T-helper 2 cell (primary cell): ENCODE measurements at places on chromosomes 3 and 15.

DNA sequence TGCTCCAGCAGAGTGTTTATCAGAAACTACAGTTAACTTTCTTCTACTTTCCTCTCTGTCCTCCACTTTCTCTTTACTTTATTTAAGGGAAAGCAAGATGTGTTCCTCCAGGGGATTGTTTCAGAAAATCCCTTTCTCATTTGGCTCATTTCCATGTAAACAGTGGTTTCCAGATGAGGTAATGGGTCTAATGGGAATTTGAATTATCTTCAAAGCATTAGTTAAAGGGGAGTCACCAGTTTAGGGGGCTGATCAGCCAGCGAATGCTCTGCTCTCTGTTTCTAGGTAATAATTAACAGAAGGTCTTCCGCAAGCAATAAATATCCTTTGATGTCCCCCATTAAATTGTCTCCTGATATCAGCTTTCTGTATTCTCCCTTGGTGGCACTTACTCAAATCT is 30.4 kb upstream of the ZNF639 start:
- no peak for DNase-seq

- DNase-seq, result no peak
Observed at GRCh38 chr3:15360788-15361493, 28.6 kb upstream of the SH3BP5 start.

GRCh38 chr3:31472479-31473390 is 60.0 kb upstream of the STT3B start:
- no peak for DNase-seq

GRCh38 chr3:49707113-49707480 is 12.4 kb downstream of the AMIGO3 start:
- DNase-seq, result no peak

DNA sequence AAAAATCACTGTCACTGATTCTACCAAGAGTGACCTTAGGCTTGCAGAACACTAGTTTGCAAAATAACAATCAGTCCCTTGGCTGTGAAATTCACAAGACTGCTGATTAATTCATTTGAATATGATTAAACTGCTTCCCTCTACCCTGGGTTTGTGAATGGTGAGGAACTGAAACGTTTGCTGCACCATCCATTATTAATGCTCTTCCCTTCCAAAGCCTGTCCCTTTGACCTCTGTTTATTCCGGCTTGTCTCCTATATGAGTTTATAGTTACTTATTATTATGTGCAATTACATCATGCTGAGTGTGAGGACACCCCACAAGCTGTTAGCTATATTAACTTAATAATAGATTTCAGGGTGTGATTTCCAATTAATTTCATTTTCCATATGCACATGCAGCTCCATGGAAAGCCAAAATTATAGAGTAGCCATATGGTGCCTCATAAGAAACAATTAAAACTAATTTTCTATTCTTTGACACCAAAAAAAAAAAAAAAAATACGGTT is 96.5 kb downstream of the SUCLG2 start:
- no peak for DNase-seq

GRCh38 chr3:127612966-127613365 is 14.8 kb downstream of the MCM2 start:
- no peak for DNase-seq

DNA sequence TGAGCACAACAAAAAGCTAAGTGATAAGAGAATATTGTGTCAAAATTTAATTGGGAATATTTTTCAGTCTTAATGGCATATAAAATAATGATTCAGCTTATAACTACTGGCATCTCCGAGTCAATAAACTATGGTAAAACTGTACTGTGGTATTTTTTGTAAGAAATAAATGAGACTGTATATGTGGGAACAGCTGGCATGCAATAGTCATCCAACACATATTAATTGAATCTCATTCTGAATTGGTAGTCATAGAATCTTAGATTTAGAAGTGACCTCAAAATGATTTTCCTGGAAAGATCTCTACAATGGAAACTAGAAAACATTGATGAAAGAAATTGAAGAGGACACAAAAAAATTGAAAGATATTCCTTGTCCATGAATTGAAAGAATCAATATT is 133.4 kb upstream of the SLC7A14 start:
- DNase-seq, result no peak

GRCh38 chr15:48388910-48389309 is 57.7 kb downstream of the DUT start:
- no peak for DNase-seq

DNA sequence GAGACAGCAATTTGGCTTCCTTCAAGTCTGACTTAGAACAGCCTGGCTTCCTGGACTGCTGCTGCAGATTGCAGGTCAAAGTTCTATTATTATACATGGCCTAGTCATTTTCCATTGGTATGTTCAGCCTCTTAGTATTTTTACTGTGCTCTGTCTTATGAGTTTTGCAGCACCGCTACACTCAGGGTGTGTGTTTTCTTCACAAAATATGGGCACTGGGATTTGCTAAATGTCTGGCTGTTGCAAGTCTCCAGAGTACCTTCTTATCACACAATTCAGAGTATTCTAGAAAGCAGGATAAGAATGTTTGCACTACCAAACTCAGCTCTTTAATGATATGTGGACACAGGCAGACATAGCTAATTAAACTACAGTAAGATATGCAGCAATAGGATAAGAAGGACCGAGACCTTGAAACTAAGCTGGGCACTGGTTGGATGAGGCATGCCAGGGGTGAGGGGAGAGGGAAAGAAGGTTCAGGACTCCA is 203.0 kb upstream of the PDZRN3 start:
- no peak for DNase-seq

- no peak for DNase-seq
Observed at GRCh38 chr3:16060358-16060852, 114.1 kb upstream of the GALNT15 start.

DNA sequence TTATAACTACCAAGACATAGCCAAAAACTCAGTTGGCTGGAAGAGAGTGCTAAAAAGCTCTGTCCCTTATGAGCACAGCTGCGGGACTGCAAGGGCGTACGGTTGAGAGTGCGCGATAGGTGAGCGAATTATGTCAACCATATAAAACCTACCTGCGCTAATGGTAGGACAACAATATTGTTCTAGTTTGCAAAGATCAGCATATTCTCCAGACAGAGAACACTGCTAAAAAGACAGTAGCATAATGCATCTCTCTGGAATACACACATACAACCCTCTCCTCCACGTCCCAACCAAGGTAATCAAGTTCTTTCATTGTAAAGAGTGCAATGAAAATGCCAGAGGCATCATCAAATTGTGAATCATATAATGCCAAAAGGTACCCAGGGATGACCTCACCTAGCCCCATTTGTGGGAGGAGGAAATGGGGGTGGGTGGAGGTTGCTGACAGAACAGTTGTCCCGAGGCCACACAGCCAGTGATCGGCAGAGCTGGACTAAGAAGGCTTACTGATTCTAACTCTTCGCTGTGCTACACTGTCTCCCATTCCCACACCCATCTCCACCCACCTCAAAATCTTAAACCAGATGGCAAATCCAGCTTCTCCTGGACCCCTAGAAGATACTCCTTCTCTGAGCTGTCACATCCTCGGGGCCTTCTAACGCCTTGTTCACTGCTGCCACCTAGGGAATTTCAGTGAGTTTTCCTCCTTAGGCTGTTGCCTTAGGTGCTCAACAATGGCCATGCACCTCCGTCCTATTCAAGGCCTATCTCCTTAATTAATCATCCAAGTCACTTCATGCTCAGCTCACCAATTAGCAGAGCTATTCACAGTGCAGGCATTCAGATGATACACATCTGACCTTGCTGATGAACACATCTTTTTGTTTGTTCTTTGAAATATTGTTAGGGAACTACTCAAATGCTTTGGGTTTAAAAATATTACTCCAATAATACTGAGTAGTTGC is 60.7 kb downstream of the RPL22L1 start:
- DNase-seq, result no peak

GRCh38 chr3:175731543-175731942 is 872.4 kb downstream of the NAALADL2 start:
- DNase-seq, result no peak

DNA sequence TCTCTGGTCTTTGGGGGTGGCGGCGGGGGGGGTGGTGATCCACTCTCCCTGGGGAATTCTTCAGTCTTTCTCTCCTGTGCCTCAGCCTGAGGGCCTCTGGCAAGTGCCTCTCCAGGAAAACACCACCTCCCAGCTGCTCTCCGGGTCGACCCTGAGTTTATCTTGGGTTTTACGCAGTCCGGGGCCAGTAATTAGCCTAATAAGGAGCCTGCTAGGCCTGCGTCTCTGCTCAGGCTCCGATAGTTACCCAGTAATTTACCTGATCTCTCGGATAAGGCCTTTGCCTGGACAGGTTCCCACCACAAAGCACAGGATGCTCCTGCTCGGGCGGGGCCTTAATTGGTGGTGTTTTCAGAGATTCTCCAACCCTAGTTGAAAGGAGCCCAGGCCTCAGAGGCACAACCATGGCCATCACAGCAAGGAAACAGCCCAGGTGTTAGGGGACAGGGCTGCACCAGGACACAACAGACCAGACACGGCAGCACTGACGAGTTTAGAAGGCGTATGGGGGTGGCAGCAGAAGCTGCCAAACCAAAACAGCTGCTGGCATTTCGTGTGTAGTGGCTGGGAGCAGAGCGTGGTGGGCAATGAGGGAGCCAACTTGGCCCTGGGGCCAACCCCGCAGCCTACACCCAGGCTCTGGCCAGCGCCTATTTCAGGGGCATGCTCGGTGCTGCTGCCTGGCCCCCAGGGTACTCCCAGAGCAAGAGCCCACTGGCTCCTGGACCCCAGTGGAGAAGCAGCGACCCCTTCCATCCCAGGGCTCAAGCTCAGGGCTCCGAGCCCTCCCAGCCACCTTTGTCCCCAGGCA is 71.4 kb downstream of the KLF13 start:
- no peak for DNase-seq

- DNase-seq, result no peak
Observed at GRCh38 chr3:148026009-148026588, 616.9 kb downstream of the ZIC1 start.

- DNase-seq, result peak; percentile 10
Observed at GRCh38 chr3:107212618-107213017, 164.6 kb upstream of the CCDC54 start.

GRCh38 chr15:93250950-93251349 is 161.9 kb upstream of the RGMA start:
- DNase-seq, result no peak

- no peak for DNase-seq
Observed at GRCh38 chr3:51190199-51190598, 194.9 kb upstream of the MANF start.

DNA sequence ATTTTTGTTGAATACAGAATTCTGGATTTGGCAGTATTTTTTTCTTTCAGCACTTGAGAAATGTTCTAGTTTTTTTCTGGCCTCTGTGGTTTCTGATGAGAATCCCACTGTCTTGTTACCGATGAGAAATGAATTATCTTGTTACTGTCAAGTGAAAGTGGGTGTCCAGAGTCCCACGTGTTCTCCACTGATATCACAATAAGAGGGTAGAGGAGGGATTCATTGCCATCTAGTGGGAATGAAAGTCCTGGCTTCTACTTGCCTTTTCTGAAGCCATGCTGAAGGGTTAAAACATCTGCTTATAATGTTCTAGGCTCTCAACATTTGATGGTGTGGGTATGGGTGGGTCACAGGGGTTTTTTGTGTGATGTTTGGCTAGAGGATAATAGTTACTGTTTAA is 66.1 kb downstream of the SEC22A start:
- no peak for DNase-seq

DNA sequence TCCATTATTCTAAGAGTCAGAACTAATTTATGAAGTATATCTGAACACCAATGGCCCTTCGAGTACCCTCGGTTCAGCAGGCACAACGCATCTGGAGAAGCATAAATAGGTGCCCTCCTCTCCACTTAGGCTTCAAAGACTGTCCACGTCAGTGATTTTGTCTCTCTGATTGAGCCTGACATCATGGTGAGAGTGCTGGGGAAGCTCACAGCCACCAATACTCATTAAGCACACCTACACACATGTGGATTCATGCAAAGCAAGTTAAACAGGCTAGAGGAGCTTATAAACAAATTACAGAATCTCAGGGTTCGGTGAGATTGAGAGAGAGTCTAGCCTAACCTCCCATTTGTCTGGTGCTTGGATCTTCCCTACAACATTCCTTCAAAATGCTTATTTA is 3.6 kb downstream of the CLDN1 start:
- DNase-seq, result no peak

GRCh38 chr15:76337059-76337695 is 604 bp downstream of the ISL2 start:
- no peak for DNase-seq

GRCh38 chr3:50743643-50744042 is 68.9 kb downstream of the DOCK3 start:
- no peak for DNase-seq

DNA sequence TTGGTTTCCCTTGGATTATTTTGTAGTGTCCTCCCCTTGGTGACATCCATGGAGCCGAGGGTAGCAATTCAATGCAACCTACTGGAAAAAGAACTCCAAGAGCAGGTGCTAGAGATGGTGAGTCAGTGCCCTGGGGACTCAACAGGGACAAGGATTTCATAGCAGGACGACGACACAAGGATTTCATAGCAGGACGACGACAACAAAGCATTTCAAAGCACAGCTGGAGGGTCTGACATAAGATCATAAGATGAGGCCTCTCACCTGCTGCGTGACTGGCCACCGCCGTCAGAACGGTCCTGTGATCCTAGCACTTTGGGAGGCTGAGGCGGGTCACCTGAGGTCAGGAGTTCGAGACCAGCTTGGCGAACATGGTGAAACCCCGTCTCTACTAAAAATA is 22.5 kb downstream of the NRROS start:
- no peak for DNase-seq

- no peak for DNase-seq
Observed at GRCh38 chr3:157414861-157415260, 21.8 kb upstream of the PTX3 start.
